ENCODE measurements at places on chromosomes 16 and 17.

GRCh38 chr16:8572919-8573724, 17.2 kb downstream of the TMEM114 start:
- DNase-seq = no peak

DNA sequence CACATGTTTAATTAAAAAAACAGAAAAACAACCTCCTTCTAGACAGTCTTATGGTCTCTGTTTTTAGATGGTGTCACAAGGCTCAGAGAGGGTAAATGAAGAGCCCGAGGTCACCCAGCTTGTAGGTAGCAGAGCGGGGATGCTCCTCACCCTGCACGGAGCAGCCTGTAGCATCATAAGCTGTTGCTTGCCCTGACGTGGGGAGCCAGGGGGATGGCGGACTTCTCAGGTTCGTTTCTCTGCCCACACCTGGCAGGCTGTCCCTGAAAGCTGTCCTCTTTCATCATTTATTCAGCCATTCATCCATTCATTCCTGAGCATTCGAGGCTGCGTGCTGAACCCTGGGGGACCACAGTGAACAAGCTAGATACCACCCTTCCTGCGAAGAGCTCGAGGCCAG, 75.7 kb upstream of the KSR1 start:
- DNase-seq = no peak

- DNase-seq = no peak
Measured at GRCh38 chr17:57909551-57909950, 45.7 kb downstream of the CUEDC1 start.

GRCh38 chr17:79114458-79115301, 40.1 kb downstream of the ENGASE start:
- no peak for DNase-seq

DNA sequence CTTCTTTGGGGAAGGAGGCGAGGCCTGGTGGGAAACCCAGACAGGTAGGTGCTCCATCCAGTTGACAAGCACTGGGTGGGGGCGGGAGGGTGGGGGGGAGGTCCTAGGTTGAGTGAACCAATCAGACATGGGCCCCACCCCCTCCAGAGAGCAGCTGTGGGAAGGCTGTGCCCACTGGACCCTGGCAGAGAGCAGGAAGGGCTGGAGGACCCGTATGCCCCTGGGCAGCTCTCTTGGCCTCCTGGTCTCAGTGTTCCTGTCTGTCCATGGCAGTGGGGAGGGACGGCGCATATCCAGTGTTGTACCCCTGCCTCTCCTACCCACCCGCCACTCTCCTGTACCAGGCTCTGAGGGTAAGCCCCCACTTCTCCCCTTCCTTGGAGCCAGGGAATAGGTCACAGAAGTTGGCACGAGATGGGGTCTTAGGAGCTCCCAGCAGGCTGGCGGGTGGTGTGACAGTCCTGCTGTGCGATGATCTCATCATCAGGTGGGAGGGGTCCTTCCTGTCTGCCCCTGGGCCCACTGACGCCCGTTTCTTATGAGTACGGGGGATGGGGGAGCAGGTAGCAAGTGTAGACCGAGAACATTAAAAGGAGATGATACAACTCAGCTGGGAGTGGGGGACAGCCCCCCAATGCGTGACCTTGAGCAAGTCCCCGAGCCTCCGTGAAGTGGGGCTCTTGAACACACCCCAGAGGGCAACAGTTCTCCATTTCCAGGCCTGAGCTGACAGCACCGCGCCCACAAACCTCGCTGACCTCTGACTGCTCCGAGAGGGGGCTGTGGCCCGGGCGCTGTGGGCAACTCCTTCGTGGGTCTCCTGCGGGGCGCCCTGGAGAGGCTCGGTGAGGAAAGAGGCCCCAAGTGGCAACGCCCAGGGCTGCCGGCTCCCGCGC, 1.2 kb upstream of the ZFPM1 start:
- no peak for DNase-seq

DNA sequence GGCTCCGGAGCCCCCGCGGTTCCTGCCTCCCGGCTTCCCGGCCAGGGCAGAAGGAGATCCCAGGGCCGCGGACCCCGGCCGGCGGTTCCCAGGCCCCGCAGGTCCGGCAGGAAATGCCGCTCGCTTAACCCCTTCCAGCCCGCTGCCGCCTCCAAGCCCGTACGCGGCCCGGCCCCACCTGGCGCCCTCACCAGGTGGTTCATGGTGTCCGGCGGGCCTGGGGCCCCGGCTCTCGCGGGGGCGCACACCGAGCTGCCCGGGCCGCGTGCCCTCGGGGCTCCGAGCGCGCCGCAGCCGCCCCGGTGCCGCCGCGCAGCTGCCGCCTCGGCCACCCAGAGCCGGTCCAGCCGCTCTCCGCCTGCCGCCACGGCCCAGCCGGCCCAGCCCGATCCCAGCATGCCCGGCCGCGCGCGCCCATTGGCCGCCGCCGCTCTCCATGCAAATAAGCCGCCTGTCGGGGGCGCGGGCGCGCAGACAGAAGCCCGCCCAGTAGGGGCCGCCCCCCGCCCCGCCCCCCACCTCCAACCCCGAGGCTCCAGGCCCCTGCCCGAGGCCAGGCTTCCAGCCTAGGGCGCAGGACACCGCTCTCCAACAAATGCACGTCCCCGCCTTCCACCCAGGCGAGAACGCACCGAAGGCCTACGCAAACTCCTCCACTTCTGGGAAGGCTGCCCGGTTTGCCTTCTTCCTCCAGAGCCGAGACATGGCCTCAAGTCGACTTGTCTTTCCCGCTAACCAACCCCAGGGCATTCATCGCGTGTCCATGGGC, at the start of gene BCAR1:
TSS of gene BCAR1 (minus strand) at position 345 of the 769 bp plus-strand sequence. CDS start at position 203, 142 bp downstream.
- peak; percentile 93 for DNase-seq

GRCh38 chr16:14219983-14220382, 148.9 kb downstream of the MRTFB start:
- DNase-seq = no peak

DNA sequence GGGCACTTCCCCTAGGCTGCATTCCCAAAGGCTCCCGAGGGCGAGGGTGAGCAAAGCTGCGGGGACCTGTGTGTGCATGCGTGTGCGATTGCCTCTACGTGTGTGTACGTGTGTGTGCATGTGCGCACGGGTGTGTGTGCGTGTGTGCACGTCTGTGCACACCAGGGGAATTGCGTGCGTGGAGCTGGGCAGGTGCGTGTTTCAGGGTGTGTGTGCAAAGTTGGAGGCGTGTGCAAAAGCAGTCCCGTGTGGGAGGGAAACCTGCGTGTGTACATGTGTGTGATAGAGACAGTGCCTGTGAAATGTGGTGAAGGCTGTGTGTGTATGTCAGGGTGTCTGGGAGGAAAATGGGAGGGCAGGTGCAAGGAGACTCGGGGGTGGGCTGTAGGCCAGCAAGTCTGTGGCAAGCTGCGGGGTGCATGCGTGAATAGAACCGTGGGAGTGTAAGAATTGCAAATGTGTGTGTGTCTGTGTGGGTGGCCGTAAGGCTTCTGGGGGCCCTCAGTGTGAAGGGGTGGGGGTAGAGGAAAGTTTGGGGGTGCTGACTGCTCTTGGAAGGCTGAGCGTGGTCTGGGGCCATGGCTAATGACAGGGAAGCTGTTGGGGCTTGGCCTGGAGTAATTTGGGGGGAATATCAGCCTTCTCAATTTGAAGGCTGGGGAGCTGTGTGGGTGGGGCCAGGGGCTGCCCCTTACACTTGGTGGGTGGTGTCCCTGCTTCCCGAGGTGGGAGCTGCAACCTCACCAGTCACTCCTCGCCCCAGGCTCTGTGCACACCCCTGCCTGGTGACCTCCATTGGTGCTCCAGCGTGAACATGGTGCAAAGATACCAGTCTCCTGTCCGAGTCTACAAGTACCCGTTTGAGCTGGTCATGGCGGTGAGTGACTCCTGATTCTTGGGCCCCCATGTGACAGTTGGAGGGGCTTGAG, 644 bp downstream of the SEC14L5 start:
- DNase-seq = no peak

GRCh38 chr16:30567991-30568638, 3.4 kb downstream of the ZNF688 start:
- DNase-seq = peak; percentile 4
